ENCODE measurements at places on chromosomes 2 and 18.
A peak's percentile ranks its signal among the peaks of the same experiment; 100 is the strongest.

DNA sequence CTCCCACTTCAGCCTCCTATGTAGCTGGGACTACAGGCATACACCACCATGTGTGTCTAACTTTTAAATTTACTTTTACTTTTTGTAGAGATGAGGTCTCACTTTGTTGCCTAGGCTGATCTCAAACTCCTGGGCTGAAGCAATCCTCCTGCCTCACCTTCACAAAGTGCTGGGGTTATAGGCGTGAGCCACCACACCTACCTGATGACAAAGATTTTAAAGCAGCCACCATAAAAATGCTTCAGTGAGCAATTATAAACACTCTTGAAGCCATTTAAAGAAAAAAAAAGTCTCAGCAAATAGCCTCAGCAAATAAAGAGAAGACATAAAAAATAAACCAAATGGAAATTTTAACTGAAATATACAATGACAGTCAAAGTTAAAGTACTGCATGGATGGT, 35.6 kb downstream of the MRPS5 start:
- no peak for DNase-seq

- no peak for DNase-seq
Measured at GRCh38 chr2:239292531-239292930, 108.3 kb downstream of the HDAC4 start.

DNA sequence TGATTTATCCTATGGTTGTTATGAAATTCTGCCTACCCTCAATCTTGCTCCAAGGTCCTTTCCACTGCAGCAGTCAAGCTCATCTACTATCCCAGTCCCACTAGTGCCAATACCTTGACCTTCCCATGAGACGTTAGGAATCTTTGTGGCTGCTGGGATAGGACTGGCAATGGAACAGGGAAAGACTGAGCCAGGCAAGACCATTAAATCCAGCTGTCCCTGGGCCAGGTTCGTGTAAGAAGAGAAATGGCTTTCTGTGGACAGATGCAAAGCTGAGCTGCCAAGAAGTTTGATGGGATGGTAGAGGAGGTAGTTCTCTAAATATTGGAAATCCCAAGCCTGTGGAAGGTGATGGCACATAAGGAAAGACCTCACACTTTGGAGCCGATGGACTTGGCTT, 50.1 kb upstream of the TMEM17 start:
- no peak for DNase-seq

- no peak for DNase-seq
Measured at GRCh38 chr2:105675841-105676240, 68.9 kb upstream of the NCK2 start.

DNA sequence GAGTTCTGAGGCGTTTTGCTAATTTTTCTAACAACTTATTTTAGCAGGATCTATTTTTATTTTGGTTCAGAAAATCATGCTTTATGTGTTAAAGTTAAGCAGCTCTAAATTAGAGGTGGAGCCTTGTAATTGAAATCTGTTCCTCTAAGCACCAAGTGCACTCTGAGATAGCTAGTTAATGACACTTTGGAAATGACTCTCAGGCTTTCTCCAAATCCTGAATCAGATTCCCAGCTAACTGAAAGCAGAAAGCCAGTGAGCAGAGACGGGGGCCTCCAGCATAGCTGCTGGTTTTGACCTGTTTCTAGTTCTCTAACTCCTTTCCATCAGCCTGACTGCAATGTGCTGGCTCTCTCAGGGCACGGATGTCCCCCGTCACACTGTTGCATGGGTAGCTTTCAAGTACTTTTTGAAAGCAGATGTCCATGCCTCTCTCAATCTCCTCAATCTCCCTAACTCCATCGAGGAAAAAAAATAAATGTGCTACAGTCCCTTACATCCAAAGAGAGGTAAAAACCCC, 326.5 kb downstream of the SATB2 start:
- DNase-seq = no peak

GRCh38 chr2:199589306-199589705, 131.6 kb upstream of the SATB2 start:
- no peak for DNase-seq

DNA sequence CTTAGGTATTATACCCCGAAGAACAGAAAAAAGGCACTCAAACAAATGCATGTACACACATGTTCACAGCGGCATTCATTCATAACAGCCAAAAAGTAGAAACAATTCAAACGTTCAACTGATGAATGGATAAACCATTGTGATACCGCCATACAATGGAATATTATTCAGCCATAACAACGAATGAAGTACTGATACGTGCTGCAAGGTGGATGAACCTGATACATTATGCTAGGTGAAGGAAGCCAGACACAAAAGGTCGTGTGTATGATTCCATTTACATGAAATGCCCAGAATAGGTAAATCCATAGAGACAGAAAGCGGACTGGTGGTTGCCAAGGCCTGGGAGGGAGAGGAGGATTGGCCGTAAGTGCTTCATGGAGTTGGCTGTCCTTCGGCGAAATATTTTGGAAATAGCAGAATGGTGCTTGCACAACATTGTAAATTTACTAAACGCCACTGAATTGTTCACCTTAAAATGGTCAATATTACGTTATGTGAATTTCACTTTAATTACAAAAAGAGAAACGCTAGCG, 750 bp upstream of the RMP24 start:
- no peak for DNase-seq

- no peak for DNase-seq
Measured at GRCh38 chr2:14583802-14584201, 48.7 kb upstream of the LRATD1 start.

GRCh38 chr2:231227310-231228162, 29.1 kb downstream of the ARMC9 start:
- peak; percentile 6 for DNase-seq

- DNase-seq = no peak
Measured at GRCh38 chr2:88199912-88200682, 30.0 kb downstream of the THNSL2 start.

GRCh38 chr18:49778826-49779465, 34.4 kb downstream of the ACAA2 start:
- no peak for DNase-seq

- DNase-seq = no peak
Measured at GRCh38 chr2:124563426-124563825, 538.3 kb downstream of the CNTNAP5 start.

- DNase-seq = no peak
Measured at GRCh38 chr2:69645031-69645431, 1.5 kb upstream of the AAK1 start.

DNA sequence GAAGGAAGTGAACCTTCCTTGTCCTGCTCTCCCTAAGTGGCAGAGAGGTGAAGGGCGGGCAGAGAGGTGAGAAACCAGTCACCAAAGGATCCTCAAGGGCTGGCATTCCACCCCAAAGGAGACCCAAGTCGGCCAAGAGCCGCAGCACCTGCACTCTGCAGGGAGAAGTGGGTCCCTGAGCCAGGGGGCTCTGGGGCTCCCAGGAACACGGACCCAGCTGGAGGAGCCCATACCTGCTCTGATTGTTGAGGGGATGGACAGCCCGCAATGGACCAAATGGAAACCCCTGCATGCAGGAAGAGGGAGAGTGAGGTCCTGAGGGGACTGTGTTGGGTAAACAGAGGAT, 233.3 kb downstream of the ATAD2B start:
- DNase-seq = no peak

- DNase-seq = no peak
Measured at GRCh38 chr18:48713309-48713708, 174.5 kb downstream of the CTIF start.

- DNase-seq = no peak
Measured at GRCh38 chr18:60446821-60447220, 74.2 kb upstream of the MC4R start.

DNA sequence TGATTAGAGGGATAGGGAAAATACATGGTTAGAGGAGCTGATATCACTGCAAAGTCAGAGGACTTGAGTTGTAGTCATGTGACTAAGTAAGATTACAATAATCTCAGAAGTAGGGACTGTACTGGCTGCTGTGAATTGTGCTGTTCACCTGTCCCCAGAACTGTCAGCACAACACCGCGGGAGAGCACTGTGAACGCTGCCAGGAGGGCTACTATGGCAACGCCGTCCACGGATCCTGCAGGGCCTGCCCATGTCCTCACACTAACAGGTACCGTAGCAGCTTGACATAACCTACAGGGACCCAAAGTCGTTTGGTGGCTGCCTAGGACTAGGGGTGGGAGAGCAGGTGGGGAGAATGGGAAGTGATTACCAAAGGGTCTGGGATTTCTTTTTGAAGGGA, 132.8 kb upstream of the TTC39C start:
- DNase-seq = no peak

- no peak for DNase-seq
Measured at GRCh38 chr2:150126839-150127238, 360.6 kb downstream of the RND3 start.

GRCh38 chr18:12011957-12012549, 30.7 kb downstream of the IMPA2 start:
- DNase-seq = no peak

DNA sequence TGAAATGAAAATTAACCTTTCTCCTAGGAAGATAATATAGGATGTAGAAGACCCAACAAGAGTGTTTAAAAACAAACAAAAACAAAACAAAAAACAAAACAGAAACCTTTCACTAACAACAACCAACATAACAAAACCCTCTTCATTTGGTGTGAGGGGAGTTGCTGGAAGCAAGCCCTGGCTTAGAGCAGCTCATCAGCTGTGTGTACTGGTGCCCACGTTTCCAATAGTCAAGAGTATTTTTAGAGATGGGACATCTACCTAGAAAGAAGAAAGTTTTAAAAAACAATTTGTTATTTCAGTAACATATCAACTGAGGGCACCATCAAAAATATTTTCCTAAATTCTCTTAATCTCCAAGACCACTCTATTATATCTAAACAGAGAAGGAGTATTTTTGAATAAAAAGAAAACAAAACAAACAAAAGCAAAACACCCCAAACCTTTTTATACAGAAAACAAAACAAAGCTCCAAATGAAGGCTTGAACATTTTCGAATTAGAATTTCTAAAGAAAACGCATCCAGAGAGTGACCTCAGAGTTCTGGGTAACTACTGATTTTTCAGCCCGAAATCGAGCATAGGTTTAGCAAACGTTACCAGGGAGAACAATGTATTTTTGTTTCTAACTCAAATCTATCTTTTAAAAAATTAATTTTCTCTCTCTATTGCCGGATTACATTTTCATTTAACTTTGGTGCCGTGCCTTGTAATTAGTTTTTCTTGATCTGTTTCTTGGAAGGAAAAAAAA, 134.6 kb downstream of the INSIG2 start:
- DNase-seq = no peak

DNA sequence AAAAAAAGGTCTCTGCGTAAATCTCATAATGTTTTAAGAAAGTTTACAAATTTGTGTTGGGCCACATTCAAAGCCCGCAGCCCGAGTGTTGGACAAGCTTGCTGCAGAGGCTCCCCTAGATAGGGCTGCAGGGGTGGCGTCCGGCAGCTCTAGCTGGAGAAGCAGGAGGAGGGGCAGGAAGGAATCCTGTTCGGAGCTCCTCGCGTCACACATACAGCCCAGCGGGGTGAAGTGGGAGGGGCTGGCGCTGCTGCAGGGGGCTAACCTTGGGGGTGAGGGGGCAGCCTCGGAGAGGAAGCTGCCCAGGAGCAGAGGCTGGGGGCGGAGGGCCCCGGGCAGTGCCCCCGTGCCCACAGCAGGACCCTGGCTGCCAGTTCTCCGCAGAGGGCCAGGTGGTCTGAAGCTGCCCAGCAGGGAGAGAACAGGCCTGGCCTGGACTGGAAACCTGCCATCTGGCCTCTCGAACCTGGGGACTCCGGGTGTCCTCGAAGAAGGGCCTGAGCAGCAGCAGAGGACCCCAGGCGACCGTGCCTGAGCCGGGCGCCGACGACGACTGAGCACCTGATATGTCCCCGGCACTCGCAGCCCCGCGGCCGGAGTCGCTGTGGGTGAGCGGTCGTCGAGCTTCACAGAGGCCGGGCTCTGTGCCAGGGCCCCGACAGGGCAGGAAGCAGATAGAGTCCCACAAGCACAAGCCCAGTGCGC, 2.6 kb upstream of the GPR35 start:
- DNase-seq = peak; percentile 19

- no peak for DNase-seq
Measured at GRCh38 chr2:240449764-240450531, 14.5 kb downstream of the GPC1 start.

DNA sequence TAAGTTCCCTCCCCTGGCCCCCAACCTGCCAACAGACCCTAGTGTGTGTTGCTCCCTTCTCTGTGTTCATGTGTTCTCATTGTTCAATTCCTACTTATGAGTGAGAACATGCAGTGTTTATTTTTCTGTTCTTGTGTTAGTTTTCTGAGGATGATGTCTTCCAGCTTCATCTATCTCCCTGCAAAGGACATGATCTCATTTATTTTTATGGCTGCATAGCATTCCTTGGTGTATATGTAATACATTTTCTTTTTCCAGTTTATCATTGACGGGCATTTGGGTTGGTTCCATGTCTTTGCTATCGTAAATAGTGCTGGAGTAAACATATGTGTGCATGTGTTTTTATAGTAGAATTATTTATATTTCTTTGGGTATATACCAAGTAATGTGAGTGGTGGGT, 602.2 kb downstream of the DSC3 start:
- no peak for DNase-seq

GRCh38 chr18:54961016-54961423, 1.8 kb upstream of the CCDC68 start:
- no peak for DNase-seq

DNA sequence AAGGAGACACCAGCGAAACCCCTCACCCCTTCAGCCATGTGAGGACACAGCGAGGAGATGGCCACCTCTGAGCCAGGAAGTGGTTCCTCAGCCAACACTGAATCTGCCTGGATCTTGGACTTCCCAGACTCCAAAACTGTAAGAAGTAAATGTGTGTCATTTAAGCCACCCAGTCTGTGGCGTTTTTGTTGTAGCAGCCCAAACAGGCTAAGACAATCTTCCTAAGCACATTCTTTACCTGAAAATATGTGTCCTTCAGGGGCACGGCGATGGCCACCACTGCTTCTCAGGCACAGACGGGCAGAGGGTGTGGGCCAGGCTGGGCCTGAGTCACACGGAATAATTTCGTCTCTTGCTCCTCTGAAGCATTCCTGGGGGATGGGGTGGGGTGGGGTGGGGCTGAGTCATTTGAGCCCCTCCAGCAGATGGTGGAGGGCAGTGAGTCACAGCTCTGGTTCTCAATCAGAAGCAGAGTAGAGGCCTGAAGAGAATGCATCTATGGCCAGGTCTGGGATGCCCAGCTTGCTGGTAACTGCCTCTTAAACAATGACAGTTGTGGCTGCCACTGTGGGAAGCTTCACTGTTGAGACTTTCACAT, 142.4 kb downstream of the CAPN13 start:
- no peak for DNase-seq

- DNase-seq = no peak
Measured at GRCh38 chr2:33469238-33469637, 7.2 kb upstream of the RASGRP3 start.

All from stimulated activated CD8-positive, alpha-beta memory T cell treated with anti-CD3 and anti-CD28 coated beads, Interleukin-7, amount 100 ng/mL, for 1 hour (primary cell).